ENCODE measurements at places on chromosomes 1 and 21.

- DNase-seq: no peak
These were observed 66.3 kb downstream of the TAS1R2 start for GRCh38 chr1:18793164-18793563.

- DNase-seq: no peak
These were observed 4.4 kb upstream of the UTP25 start for GRCh38 chr1:209823143-209824041.

DNA sequence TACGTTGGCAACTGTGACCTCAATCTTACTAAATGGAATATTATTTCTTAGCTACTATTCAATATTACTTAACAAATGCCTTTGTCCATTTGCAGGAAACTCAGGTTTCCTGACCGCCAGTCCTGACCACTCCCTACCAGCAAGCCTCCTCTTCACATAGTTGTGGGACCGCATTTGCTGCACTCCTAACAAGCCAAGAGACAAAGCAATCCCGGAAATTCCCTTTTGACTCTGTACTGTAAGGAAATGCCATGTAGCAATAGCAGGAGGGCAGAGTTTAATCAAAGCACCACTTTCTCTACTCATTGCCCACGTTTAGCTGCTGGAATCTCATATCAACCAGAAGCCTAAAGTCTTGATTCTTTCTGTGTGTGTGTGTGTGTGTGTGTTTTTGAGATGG, 28.1 kb upstream of the ACBD6 start:
- no peak for DNase-seq

DNA sequence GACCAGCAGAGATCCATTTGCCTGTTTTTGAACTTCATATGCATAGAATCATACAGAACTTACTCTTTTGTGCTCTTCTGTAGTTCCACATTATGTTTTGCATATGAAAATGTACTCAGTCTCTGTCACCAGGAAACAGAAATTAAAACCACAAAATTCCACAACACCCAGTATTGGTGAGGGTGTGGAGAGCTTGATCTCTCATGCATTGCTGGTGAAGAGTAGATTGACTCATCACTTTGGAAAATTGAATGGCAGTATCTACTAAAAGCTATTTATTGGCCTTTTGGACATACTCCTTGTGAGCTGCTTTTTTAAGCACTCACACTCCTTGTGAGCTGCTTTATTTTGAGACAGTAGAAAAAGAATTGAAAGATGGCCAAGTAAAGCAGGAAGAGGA, 43.3 kb downstream of the VTCN1 start:
- DNase-seq: no peak

GRCh38 chr1:58064166-58064565, 482.4 kb downstream of the OMA1 start:
- DNase-seq: no peak

All from stimulated activated CD4-positive, alpha-beta T cell treated with anti-CD3 and anti-CD28 coated beads, Interleukin-12 subunit alpha, Interleukin-12 subunit beta, amount 100 ng/mL, for 48 hours (primary cell).